ENCODE measurements at places on chromosomes 4 and X. TPM values are rescaled to one million over a fixed set of nuclear protein-coding genes. Genes with fewer than 3 reads are reported as not detected.

- DNase-seq: no peak
Observed at GRCh38 chrX:46168254-46168653, 377.0 kb downstream of the ZNF674 start.

Gene CT55
- 0.34 TPM for total RNA-seq

Gene FNIP2
- 32.1 TPM for total RNA-seq

DNA sequence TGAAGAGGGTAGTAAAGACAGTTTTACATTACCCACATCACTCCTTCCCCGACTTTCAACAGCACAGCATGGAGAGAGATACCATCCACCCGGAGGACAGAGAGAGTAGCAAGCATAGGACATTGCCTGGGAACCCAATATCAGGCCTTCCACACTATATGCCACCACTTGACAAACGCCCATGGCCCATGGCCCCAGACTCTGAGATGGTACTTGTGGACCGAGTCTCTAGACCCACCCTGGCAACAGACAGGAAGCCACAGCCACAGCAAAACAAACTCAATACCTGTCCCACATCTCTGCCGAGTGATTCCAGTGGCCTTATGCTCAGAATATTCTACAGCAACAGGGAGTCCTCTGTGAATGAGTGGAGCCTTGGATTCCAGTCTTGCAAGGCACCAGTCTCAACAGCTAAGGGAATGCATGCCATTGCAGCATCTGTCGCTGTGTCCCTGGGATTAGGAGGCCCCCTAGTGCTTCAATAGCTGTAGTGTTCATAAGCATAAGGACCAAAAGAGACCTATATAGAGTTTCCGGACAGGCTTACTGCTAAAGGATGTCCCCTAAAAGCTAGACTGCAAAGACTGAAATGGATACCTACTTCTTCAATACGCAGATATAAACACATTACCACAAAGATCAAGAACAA lies 14.7 kb upstream of the CT55 start:
- no peak for DNase-seq

DNA sequence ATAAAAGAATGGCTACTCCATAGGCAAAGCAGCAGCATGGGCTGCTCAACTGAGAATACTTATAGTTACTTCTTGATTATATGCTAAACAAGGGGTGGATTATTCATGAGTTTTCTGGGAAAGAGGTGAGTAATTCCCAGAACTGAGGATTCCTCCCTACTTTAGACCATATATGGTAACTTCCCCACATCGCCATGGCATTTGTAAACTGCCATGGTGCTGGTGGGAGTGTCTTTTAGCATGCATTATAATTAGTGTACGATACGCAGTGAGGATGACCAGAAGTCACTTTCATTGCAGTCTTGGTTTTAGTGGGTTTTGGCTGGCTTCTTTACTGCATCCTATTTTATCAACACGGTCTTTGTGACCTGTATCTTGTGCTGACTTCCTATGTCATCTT lies 141.5 kb downstream of the MAGEB17 start:
- DNase-seq: no peak

- DNase-seq: no peak
Observed at GRCh38 chrX:133473451-133473850, 58.2 kb upstream of the GPC4 start.

- DNase-seq: no peak
Observed at GRCh38 chrX:55007656-55008055, 7.5 kb downstream of the APEX2 start.

DNA sequence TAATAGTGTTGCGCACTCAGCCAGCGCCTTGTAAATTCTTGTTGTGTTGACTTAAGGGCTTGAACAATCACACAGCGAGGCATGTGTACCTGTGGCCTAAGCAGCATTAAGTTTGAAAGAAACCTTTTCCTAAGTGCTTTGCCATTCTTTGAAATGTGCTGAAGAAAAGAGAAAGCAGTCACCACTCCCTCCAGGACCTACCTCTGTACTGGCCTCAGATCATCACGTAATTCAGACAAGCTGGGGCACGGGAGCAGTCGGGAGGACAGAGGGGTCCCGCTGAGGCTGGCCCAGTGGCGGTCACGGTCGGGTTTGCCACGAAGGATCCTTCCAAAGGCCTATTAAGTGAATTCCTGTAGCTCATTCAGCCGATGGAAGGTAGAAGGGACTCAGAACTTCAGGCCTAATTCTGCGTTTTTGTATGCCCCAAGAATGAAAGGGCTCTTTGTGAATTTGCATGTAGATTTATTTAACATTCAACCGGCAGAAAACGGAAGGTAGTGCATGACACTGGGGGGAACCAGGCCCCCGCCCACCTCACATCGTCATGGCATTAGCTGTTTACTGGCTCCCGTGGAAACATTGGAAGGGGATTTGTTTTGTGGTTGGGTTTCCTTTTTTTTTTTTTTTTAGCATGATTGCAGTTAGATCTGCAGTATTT lies 106.3 kb downstream of the TRAPPC11 start:
- DNase-seq: no peak

Gene SSX3
- not detected for total RNA-seq

Gene LUZP4
- total RNA-seq: not detected

GRCh38 chr4:81375745-81376144 lies 96.0 kb downstream of the RASGEF1B start:
- no peak for DNase-seq

GRCh38 chrX:26562156-26562555 lies 346.2 kb downstream of the MAGEB5 start:
- no peak for DNase-seq

GRCh38 chr4:3215256-3215655 lies 33.7 kb upstream of the MSANTD1 start:
- DNase-seq: no peak

Gene ZAR1
- 2.3 TPM for total RNA-seq

GRCh38 chr4:180434131-180434895 lies 1808.9 kb upstream of the TENM3 start:
- DNase-seq: no peak

DNA sequence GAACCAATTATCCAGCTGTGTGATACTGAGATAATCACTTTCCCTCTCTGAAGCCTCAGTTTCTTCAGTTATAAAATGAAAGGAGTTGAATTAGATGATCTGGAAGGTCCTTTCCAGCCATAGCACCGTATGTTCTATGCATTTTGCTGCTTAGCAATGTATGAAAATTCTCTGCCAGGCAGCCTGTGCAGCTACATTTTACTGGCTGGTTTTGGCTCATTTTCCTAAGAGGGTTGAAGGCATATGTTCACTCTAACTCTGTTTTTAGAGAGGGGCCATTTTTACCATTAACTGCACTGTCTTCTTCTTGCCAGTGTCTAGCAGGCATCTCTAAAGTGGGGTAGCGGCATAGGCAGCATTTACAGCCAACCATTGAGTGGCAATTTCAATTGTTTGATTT lies 26.1 kb downstream of the TRPC5 start:
- DNase-seq: no peak

- peak; percentile 40 for DNase-seq
Observed at GRCh38 chrX:20913760-20914159, 460.5 kb upstream of the CNKSR2 start.

DNA sequence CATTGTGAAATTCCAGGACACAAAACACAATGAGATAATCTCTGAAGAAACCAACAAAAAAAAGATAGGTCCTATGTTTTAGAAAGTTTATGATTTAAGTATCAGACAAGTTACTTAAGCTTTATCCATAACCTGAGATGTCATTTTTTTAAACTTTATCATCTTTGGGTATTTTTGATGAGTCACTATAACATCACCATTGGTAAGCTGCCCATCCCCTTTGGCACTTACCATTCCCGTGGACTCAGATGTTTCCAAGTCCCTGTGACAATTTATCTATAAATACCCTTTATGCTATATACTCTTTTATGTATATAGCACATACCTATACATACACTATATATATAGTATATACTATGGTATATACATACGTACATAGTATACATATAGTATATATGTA lies 198.9 kb upstream of the GEMIN8 start:
- no peak for DNase-seq

Gene IGSF1
- total RNA-seq: 8.8 TPM

- DNase-seq: no peak
Observed at GRCh38 chrX:9195199-9195880, 161.4 kb upstream of the FAM9B start.

DNA sequence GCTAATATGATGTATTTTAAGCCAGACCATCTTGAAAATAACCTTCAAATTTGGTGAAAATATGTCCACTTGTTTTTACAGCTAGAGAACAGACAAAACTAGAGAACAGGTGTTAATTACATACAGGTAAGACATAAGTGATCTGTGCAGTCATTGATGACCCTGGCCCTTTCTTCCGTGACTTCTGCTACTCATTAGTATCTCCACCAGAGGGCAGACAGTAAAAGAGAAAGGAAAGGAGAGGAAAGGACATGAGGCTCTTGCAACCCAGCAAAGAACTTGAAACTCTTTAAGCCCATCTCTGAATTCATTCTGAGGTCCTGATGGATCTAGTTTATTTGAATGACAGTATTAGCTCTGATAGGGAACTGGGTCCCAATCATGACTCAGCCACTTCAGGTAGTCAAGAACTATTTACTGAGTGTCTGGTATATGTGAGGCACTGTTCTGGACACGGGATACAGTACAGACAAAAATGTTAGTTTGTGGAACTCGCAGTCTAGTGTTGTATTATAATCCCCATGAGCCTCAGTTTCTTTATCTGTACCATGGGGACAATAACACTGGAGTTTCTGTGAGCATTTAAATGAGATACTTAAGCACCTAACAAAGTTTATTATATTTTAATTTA lies 121.0 kb upstream of the TEX13D start:
- no peak for DNase-seq

DNA sequence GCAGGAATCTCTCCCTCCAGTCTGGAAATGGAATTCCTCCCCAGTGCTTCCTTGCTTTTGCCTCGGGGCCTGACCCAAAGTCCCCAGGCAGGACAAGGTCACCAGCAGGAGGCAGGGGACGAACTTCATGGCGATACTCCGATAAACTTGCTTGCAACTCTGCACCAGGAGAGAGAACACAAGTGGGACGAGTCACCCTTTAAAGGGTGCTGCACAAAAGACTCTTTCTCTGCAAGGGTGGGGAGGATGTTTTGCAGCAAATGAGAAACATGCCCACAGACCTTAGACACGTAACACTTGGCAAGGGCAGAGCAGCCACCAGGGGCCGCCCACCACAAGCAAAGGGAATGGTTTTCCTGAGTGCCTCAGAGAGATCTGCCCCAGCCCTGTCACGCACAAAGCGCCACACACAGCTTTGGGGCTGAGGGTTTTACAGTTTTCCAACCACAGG lies at the start of gene FGFBP2:
Gene FGFBP2, minus strand, starts transcription at position 175 of the 451 bp plus-strand sequence. Its CDS starts 46 bp downstream, at position 129.
- no peak for DNase-seq

- no peak for DNase-seq
Observed at GRCh38 chr4:133320576-133321170, 171.6 kb downstream of the PCDH10 start.

DNA sequence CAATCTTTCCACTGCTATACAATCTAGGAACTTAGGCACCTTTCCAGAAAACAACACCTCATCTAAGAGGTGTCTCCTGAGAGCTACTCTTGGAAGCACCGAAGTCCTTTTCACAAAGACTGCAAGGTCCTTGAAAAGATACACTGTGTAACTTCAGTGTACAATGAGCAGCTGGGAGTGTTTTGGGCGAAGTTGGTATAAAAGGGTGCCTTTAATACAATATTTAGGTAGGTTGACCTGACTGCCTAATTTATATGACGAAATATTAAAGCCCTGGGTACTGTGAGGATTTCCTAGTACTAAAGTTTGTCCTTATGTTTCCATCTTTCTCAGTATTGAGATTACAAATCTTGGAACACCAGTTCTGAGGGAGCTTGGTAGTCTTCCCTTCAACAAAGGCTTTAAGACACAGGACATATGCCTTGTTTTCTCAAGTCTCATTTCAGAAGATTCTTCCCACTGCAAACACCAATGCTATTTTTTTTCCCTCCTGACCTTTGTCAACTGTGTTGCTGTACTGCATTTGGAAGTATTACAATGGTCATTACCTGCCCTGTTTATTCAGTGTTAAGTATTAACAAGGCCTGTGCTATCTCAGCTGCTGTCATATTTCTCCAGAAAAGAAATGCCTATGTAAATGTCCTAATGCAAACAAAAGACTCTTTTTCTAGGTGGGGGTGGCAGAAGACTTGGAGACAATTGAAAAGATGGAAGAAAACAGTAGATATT lies 134.2 kb downstream of the MAML3 start:
- DNase-seq: no peak

Gene SOWAHD
- not detected for total RNA-seq

Gene VCX
- 0.41 TPM for total RNA-seq

DNA sequence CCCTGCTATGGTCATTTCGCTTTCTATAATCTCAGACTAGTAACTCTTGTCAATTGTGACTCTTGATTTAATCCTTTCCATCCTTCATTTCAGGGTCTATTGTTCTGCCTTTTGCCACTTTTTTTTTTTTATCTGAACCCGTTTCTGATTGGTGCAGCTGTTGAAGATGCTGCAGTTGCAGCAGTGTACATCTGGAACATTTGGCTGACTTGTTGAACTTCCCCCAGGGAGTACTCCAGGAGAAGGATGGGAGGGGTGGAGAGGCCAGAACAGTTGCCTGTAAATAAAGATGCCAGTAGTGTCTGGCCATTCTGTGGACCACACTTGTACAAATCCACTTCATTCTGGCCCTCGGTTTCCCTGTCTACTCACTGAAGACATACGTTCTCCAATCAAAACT lies 1.0 kb upstream of the EDA start:
- DNase-seq: no peak

DNA sequence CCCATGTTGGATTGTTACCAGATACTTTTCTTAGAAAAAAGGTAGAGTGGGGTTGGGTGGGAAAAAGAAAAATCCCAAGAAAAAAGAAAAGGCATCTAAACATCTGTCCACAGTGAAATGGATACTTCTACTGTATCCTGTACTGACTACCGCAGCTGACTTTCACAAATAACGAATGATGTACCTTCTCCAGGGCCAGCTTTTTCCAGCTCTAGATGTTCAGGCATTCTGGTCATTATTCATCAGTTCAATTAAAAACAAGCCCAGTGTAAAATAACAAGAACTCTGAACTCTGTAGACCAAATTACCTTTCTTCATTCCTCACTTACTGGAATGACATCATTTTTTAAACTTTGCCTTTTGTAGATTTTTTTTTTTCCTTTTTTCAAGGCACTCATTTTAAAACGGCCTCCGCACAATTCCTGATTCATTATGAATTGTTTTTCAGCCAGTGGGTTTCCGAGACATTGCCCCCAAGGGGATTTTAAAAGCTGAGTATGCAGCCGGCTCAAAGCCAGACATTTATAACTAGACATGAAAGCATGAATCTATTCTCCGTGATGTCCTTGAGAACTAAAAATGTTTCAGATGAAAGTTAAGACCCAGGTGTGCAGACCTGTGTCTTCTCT lies 113.5 kb downstream of the PRKX start:
- DNase-seq: no peak

Gene SLC35A2
- 42.2 TPM for total RNA-seq

GRCh38 chr4:33941854-33942253 lies 2302.5 kb downstream of the ARAP2 start:
- DNase-seq: no peak

- no peak for DNase-seq
Observed at GRCh38 chr4:158015241-158015640, 157.6 kb downstream of the GASK1B start.

Measured in mesothelial cell of epicardium (in vitro differentiated cells).